ENCODE measurements at places on chromosomes 5 and 9. TPM values are rescaled to one million over a fixed set of nuclear protein-coding genes. Genes with fewer than 3 reads are reported as not detected.
A peak's percentile ranks its signal among the peaks of the same experiment; 100 is the strongest.

Gene FCN1
- 1.7 TPM for total RNA-seq

Gene ABO
- 17.2 TPM for total RNA-seq

GRCh38 chr5:172452398-172453205, 1.7 kb downstream of the SH3PXD2B start:
- H3K4me3 ChIP-seq: peak overlapping the region; percentile 88
- H3K36me3 ChIP-seq: no peaks in the 10 kb centered on the region
- H3K27ac ChIP-seq: peak overlapping the region; percentile 97
- H3K4me1 ChIP-seq: peaks cover 70% of the 10 kb centered on the region
- H3K27me3 ChIP-seq: no peaks in the 10 kb centered on the region

GRCh38 chr9:78542491-78543181, 245.7 kb downstream of the PSAT1 start:
- H3K27me3 ChIP-seq: no peaks in the 10 kb centered on the region
- DNase-seq: no peak
- no peak overlapping the region for H3K4me3 ChIP-seq
- no peak overlapping the region for H3K27ac ChIP-seq
- H3K36me3 ChIP-seq: no peaks in the 10 kb centered on the region

GRCh38 chr5:88899096-88899737, 16.2 kb upstream of the MEF2C start:
- no peaks in the 10 kb centered on the region for H3K4me1 ChIP-seq
- no peak for DNase-seq
- no peaks in the 10 kb centered on the region for H3K27me3 ChIP-seq
- no peak overlapping the region for H3K27ac ChIP-seq
- no peaks in the 10 kb centered on the region for H3K36me3 ChIP-seq
- no peak overlapping the region for H3K4me3 ChIP-seq

DNA sequence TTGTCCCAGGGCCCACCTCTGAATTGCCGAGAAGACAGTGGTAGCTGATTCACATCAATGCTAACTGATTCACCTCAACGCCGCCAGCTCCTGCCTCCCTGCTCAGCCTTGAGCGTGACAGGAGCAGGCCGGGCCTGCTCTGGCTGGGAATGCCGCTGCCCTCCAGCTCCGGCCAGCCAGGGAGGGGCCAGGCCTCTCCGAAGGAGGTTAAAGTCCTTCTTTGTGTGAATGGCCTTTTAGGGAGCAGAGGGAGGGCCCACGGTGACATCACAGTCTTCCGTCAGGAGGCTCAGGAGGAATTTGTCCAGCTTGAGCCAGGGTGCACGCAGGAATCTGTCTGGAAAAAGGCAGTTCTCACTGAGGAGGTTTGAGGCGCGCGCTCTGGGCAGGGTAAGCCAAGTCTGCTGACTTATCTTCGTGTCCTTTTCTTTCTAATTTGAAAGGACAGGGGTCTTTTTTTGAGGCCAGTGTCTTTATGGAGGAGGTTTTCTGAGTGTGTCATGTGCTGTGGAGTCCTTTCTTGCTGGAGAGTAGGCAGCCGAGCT, 82.7 kb downstream of the C9orf152 start:
- peaks cover 58% of the 10 kb centered on the region for H3K4me1 ChIP-seq
- peak overlapping the region; percentile 18 for H3K4me3 ChIP-seq
- no peaks in the 10 kb centered on the region for H3K36me3 ChIP-seq
- H3K27ac ChIP-seq: peak overlapping the region; percentile 84

DNA sequence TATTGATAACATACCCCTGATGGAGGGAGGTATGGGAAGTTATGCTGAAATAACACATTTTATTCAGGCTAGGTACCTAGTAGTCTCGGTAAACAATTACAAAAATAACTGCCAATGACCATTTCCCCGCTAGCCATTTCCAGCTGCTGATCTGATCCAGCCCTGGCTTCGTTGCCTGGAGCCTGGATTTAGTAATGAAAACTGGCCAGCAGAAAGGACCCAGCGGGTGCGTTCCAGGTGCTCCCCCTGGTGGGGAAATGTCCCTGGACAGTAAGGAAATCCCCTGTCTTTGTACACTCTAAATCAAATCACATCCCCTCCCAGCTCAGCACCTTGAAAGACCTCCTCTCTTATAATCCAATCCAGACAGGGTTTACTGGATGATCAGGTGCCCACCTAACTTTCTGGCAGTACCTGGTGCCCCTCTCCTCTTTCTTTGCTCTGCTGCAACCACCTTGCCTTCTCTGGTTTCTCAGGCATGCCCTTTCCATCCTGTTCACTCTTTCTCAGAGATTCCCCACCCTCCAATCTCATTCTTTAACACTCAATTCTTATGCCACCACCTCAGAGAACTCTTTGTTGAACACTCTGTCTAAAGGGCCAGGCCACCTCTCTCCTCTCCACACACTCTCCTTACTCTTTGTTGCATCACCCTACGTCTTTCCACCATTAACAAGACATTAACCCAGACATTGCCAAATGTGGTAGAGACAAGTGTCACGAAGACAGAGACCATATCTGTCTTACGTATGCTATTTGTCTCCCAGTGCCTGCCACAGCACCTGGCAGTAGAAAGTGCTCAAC, 50.1 kb upstream of the SMAD5 start:
- H3K36me3 ChIP-seq: no peaks in the 10 kb centered on the region
- H3K4me3 ChIP-seq: no peak overlapping the region
- H3K27me3 ChIP-seq: no peaks in the 10 kb centered on the region

DNA sequence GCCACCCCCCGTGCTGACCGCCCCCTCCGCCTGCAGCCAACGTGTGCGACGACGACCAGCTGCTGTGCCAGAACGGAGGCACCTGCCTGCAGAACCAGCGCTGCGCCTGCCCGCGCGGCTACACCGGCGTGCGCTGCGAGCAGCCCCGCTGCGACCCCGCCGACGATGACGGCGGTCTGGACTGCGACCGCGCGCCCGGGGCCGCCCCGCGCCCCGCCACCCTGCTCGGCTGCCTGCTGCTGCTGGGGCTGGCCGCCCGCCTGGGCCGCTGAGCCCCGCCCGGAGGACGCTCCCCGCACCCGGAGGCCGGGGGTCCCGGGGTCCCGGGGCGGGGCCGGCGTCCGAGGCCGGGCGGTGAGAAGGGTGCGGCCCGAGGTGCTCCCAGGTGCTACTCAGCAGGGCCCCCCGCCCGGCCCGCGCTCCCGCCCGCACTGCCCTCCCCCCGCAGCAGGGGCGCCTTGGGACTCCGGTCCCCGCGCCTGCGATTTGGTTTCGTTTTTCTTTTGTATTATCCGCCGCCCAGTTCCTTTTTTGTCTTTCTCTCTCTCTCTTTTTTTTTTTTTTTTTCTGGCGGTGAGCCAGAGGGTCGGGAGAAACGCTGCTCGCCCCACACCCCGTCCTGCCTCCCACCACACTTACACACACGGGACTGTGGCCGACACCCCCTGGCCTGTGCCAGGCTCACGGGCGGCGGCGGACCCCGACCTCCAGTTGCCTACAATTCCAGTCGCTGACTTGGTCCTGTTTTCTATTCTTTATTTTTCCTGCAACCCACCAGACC, 80.2 kb downstream of the NTNG2 start:
- H3K4me3 ChIP-seq: peak overlapping the region; percentile 75
- no peaks in the 10 kb centered on the region for H3K36me3 ChIP-seq
- H3K4me1 ChIP-seq: peaks cover 45% of the 10 kb centered on the region
- no peak for DNase-seq

GRCh38 chr9:33099754-33100153, 23.3 kb upstream of the SMU1 start:
- no peak overlapping the region for H3K4me3 ChIP-seq
- H3K4me1 ChIP-seq: no peaks in the 10 kb centered on the region

GRCh38 chr9:32589083-32589723, 16.2 kb upstream of the NDUFB6 start:
- H3K27ac ChIP-seq: no peak overlapping the region
- H3K27me3 ChIP-seq: no peaks in the 10 kb centered on the region
- H3K4me1 ChIP-seq: no peaks in the 10 kb centered on the region
- H3K36me3 ChIP-seq: no peaks in the 10 kb centered on the region
- no peak for DNase-seq

Gene SPATA24
- total RNA-seq: 12.3 TPM

GRCh38 chr5:156667616-156668015, 182.5 kb upstream of the PPP1R2B start:
- no peaks in the 10 kb centered on the region for H3K36me3 ChIP-seq
- H3K4me1 ChIP-seq: no peaks in the 10 kb centered on the region

DNA sequence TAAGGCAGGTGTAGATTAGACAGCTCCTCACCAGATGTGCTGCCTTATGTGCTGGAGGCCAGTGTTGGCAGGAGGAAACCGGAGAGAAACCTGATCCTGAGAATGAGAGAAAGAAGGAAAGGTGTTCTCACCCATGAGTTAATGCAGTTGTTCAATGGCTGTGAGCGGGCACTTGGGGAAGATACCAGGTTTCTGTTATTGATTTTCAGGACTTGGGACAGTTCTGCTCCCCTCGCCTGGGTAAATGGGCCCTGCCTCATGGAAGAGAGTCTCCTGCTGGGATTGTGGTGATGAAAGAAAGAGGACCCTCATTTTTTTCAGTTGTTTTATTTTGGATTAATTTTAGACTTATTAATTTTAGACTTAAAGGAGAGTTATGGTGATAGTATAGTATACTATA, 59.5 kb downstream of the EGFLAM start:
- no peak overlapping the region for H3K4me3 ChIP-seq
- no peaks in the 10 kb centered on the region for H3K27me3 ChIP-seq
- no peaks in the 10 kb centered on the region for H3K4me1 ChIP-seq
- DNase-seq: no peak

Gene PDE6A
- total RNA-seq: 0.25 TPM

DNA sequence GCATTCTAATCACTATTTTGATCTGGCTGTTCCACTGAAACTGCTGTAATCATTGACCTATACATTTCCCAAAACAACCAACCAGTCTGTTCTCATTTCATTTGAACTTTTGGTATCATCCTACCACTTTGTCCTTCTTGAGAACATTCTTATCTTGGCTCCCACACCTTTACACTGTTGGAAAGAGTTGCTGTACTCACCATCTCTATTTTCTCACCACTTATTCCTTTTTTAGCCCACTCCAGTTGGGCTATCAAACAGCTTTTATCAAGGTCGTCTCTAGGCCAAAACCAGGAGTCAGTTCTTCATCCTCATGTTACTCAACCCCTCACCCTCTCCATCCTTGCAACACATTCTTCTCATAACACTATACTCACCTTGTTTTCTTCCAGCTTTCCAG, 170.1 kb downstream of the KDM4C start:
- H3K4me3 ChIP-seq: no peak overlapping the region
- DNase-seq: no peak
- no peak overlapping the region for H3K27ac ChIP-seq
- H3K36me3 ChIP-seq: no peaks in the 10 kb centered on the region
- no peaks in the 10 kb centered on the region for H3K27me3 ChIP-seq
- peaks cover 21% of the 10 kb centered on the region for H3K4me1 ChIP-seq
